ENCODE measurements at places on chromosomes 5 and 9.

DNA sequence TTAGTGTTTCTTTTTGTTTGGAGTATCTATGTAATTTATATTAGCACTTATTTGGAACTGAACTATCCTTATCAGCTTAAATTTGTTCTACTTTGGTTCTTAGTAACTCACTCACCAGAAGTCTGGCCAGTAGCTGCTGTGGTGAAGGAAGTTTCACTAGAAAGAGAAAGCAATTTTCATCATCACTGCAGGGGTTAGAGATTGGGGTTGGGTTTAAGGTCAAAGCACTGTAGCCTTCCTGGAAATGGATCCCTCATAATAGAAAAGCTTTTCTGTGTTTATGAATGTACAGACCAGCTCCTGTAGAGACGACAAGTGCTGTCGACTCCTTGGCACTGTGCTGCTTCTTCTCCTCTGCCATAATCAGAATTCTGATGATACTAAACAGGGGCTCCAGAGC, 22.2 kb downstream of the MROH2B start:
- no peak for DNase-seq

DNA sequence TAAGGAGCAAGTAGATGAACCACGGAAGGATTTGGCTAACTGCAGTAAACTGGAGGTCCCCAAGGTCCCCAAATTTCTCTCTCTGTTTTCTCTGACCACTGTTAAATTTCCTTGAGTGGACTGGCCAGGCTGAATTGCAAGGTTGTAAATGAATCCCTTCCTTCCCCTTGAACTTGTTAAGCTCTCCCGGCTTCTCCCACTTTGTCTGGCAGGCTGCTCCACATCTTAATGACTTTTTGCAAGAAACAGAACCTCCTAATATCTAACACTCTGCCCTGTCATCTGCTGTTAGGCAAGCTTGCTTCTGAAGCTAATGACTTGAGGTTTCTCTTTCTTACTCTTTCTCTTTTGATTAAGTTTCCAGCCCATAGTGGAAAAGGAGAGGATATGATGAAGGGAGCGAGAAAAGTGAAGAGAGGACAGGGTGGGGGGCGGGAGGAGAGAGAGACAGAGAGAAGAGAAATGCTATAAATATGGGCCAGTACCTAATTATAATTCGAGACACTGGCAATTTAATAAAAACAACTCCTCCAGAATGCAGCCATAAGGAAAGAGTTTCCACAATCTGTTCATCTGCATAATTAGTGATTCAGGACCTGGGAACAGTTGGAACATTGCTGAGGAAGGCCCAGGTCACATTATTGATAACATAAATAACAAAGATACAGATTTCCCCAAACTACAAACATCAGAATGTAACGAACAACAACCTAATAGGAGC, 437.3 kb upstream of the MPDZ start:
- no peak for DNase-seq

DNA sequence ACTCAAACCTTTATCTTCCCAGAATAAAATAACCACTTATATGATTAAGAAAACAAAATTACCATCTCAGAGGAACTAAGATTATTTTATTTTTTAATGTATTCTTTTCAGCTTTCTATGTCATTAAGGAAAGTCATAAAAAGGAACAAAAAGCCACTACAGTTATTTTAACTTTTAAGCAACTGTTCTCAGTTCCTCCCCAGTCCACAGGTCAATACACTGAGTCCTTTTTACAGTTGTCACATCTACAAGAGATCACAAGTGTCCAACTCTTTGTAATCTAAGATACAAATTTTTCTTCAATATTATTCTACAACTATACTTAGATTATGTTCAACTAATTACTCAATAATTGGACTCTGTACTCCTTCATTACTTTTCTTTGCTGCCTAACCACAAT, 782.8 kb upstream of the ACO1 start:
- DNase-seq: no peak

DNA sequence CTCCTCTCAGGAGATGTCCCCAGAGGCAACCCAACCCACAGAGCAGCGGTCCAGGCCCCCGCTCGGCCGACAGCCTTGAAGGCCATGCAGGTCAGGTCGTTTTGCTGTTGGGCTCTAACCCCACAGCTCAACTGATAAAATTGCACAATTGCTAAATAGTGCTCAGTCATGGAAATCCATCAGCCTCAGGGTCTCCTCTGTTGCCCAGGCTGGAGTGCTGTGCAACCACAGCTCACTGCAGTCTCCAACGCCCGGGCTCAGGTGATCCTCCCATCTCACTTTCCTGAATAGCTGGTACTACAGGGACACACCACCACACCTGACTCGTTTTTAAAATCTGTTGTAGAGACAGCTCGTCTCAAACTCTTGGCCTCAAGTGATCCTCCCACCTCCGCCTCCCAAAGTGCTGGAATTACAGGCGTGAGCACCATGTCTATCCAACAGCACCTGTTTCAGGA, 18.3 kb downstream of the BRD3OS start:
- DNase-seq: no peak

DNA sequence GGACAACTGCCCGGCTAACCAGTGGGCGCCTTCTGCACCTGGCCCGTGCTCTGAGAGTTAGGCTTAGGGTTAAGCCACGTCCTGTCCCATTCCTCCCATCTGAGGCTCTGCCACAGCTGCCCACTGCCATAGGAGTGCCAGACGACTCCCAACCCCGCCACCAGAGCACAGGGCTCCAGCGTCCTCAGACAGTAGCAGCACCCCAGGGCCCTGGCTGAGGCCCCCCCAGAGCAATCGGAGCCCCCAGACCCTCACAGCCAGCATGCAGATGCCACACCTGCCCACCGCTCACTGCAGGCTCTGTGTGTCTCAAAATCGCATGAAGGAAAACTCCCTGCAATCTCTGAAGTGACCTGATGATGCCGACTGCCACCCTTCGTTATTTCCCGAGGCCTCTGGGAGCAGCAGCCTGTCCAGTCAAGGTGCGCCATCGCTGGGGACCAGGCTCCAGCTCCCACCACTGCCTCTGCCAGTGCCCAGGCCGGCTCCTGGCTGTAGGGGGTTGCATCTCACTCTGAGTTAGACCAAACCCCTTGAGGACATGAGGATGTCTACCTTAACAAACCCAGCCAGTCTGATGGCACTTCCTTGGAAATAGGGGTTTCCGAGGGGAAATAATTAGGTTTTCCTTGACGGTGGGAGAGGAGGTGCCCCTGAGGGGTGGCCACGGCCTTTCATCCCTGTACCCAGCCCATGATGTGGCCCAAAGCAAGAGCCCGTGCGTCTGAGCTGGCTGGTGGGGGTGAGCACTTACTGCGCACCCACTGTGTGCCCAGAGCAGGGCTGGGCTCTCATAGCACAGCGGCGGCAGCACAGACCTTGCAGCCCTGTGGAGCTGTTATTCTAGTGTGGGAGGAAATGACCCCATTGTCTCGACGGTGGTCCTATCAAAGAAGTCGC, 58.0 kb upstream of the RNF130 start:
- DNase-seq: no peak

DNA sequence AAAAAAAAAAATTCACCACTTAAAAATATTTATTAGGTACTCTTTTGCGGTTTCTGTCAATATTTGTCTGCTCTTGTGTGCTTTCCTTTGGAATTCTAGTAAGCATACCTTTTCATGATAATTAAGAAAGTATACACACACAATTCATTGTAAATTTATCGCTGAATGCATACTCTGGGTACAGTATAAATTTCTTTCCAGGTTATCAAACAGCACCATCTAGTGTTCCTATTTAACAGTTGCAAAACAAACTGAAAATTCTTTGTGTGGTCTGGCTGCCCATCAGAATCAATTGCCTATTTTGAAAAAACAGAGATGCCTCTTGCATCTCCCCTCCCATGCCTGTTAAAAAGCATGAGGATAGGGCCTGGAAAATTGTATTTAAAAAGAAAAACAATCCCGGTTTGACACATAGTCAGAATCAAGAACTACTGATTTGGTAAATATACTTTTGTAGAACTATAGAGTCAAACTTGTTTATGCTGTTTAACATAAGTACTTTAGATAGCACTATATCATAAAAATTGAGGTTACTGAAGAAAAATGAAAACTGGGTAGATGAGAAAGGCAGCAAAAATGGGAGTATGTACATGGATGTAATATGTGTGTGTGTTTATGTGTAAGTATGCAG, 16.2 kb downstream of the PGGT1B start:
- DNase-seq: no peak

DNA sequence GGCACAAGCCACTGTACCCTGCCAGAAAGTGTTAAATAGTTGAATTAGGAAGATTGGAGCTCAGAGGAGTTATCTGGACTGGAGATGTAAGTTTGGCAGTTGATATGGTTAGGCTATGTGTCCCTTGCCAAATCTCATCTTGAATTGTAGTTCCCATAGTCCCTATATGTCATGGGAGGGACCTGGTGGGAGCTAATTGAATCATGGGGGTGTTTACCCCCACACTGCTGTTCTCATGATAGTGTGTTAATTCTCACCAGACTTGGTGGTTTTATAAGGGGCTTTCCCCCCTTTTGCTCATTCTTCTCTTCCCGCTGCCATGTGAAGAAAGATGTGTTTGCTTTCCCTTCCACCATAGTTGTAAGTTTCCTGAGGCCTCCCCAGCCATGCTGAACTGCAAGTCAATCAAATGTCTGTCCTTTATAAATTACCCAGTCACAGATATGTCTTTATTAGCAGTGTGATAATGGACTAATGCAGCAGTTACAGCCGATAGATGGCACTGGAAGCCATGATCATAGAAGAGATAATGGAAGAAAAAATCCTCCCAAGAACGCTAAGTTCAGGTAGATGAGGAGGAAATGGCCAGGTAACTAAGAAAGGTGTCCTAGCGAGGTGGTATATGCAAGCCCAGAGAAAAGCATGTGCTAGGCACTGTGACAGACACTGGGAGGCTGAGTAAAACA, 51.4 kb downstream of the TNFSF8 start:
- no peak for DNase-seq

DNA sequence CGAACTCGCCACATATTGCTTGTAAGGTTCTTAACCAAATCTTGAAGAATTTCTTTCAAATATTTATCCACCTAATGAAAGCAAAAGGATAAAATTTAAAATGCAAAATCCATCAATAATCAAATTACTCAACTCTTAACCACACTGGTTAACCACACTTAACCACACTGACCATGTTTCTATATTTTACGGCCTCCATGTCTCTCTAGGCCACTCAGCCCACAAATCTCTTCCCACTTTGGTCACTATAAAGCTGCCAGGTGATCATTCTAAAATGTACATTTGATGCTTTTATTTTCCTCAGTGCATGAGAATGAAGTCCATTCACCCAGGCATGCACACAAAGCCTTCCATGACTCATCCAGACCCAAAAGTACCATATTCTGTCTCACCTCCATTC, 56.4 kb upstream of the OR2K2 start:
- DNase-seq: no peak
